SIG-M5 (cell line): ENCODE measurements at places on chromosomes 11 and 22.

GRCh38 chr22:41175546-41175945 lies 29.6 kb upstream of the L3MBTL2 start:
- no peak for DNase-seq

DNA sequence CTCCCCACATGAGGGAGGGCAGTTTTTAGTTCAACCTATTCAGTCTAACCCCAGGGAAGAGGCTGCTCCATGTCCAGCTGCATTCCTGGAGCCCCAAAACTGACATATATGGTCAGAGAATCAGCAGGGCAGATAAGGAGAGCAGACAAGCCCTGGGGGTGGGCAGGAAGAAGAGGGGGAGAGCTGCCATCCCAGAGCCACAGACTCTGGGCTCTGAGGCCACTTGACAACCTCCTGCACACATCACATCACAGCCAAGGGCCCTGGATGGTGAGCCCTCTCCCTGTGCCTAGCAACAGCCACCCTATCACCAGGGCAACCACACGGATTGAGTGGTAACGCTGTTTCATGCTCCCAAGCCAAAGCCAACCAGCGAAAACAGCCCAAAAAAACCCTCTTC lies 3.1 kb downstream of the ARHGAP1 start:
- DNase-seq: no peak

DNA sequence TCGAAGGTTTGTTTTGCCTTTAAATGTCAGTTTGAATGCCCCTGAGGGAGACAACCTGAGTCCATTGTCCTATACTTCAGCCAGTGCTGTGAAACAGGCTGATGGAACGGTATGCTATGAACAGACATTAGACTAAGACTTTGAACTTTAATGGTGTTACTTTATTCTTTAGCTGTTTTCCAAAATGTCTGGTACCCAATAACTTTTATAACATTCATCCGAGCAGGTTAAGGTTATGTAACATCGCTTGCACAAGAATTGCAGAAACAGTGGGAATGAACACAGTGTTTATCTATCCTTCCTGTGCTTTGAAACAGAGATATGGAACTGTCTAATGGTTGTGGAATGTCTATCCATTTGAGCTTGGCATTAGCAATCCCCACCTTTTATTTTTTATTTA lies 12.5 kb upstream of the PTS start:
- DNase-seq: no peak

- DNase-seq: no peak
Observed at GRCh38 chr11:125412177-125412496, 83.9 kb downstream of the FEZ1 start.

DNA sequence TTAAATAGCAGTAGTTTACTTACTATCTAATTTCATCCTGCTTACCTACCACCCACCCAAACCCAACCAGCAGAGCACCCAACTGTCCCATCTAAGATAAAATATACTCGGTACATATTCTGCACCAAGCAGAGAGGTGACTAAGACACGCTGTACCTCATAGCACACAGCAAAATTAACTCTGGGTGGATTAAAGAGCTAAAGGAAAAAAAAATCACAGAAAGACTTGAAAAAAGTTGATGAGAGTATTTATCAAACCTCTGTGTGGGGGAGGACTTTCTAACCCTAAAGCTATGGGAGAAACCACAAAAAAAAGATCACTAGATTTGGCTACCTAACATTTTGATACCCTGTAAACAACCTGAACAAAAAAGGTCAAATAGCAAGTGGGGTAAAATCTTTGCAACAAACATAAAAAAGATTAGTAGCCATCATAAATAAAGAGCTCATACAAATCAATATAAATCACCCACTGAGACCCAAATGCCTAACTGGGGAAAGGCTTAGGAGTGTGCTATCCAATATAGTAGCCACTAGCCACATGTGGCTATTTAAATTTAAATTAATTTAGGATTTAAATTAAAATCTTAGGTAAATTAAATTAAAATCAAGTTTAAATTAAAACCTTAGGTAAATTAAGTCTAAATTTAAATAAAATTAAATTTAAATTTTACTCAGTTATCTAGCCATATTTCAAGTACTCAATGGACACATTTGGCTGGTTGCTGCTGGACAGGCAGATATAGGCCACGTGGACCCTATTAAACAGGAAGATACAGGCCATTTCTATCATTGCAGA lies 25.6 kb upstream of the CD5 start:
- no peak for DNase-seq

GRCh38 chr22:38203855-38204514 lies 2.2 kb downstream of the MAFF start:
- no peak for DNase-seq

DNA sequence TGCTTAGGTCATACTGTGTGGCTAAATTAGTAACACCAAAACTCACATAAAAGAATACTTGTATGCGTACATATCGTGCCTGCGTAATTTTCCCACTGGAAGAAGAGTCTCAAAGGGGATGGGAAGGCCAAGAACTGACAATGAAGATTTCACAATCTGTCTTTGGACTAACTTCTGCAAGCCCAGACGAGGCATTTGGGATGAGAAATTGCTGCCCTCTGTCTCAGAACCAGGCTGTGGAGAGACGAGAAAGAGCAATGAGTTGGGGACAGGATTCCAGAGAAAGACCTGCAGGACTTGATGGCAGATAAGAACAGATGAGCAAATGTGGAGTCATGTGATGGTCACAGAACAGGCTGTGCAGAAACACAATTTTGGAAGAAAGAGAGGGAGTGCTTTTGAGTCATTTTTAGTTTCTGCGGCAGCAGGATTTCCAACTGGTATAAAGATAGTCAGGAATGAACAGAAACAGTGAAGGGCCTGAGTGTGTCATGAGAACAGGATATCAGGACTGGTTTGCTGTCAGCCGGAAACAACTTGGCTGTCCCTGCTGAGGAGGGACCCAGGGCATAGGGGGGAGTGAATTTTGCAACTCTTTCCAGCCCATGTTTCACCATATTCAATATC lies 82.7 kb upstream of the CTSC start:
- DNase-seq: no peak

DNA sequence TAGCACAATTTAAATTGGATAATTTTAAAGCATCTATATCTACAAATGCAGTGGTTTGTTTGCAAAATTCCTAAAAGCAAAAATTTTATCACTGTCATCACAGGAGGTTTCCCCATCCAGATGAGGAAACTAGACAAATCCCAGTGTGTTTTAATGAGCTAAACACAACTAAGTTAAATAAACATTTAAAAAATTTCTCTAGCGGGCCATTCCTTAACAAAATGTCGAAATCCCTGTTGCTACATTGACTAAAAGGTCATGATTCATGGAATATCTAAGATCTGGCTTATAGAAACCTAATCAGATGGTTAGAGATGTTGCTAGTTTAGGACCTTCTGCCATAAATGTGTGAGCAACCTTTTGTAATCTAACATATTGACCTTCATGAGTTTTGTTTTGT lies 107.3 kb upstream of the BDNF start:
- DNase-seq: no peak

- DNase-seq: no peak
Observed at GRCh38 chr11:78731027-78731426, 156.4 kb upstream of the NARS2 start.

DNA sequence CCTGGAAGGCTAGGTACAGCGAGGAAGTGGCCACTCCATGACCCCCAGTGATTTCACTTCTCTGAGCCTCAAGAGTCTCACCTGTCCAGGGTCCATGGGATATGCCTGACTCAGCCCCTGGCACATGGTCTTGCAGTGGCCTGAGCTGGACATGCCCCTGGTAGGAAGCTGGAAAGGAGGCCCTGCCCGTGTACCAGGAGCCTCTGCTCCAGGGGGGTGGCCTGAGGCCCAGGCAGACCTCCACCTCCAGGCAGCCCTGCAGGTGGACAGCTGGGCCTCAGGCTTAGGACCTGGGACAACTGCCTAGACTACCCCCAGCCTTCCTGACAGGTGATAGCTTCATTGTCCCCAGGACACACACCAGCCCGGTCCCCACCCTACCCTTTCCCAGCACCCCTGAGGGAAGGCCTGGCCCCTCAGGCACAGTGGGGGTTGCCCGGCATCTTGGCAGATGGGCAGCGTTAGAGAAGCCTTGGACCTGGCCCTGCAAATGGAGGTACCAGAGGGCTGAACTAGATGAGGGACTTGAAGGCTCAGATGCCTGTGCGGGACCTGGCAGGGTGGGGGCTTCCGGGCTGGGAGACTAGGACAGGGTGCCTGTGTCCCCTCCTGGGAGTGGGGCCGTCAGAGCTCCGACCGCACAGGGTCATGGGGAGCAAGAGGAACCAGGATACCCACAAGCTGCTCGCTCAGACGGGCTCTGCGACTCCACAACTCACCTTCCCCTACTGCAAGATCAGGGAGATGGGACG lies 53.6 kb downstream of the CDKN1C start:
- no peak for DNase-seq

DNA sequence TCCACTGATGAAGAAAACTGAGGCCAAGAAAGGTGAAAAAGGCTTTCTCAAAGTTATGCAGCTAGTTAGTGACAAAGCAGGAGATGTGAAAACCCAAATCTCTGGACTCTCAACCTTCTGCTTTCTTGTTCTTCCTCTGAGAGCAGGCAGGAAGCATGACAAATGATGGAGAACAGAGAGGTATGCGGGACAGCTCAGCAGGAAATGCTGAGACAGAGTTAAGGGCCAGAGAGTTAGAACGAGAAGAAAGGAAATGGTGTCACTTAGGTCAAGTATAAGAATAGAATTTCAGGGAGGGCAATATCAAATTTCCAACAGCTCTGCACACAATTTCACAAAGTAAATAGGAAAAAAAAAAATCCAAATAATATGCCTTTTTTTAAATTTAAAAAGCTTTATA lies 67.6 kb upstream of the ARHGAP42 start:
- DNase-seq: no peak

GRCh38 chr22:48331266-48331665 lies 1496.4 kb downstream of the BRD1 start:
- no peak for DNase-seq
